WTC11 (cell line): ENCODE measurements at places on chromosomes 1 and 21. TPM values are rescaled to one million over a fixed set of nuclear protein-coding genes. Genes with fewer than 3 reads are reported as not detected.

Gene DIO1
- total RNA-seq, result 0.23 TPM in 1 of 3 replicates, not detected in the others

Gene TNFRSF1B
- total RNA-seq, result 1.6 to 2.7 TPM (median 2.1 TPM) in 3 replicates

Gene CCDC17
- total RNA-seq, result 2.1 to 3.5 TPM (median 2.4 TPM) in 3 replicates

Gene GSTM1
- not detected in 3 replicates for total RNA-seq

Gene CYP4Z1
- not detected in 3 replicates for total RNA-seq

Gene AVPR1B
- total RNA-seq, result 0.30 to 0.68 TPM (median 0.46 TPM) in 3 replicates

Gene S100A1
- total RNA-seq, result 1.3 to 2.0 TPM (median 1.7 TPM) in 3 replicates

Gene GRHL3
- 1.5 to 3.0 TPM (median 2.5 TPM) in 3 replicates for total RNA-seq

Gene TAF12
- total RNA-seq, result 18.6 to 23.3 TPM (median 22.1 TPM) in 3 replicates

DNA sequence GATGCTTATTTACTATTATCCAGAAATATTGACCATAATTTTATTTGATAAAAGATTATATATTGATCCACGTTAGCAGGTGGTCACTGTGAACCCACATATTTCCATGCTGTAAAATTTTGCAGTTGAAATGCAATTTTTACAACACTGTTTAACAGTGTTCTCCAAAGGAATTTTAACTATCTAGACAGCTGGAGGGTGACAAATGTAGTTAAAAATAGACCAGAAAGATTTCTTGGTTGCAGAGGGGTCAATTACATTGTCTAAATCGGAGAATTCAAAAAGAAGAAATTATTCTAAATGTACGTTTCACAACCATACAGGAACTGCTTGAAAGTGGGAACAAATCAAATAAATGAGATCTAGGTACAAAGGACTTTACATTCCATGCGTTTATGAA lies 625.2 kb upstream of the NCAM2 start:
- peaks cover 4% of the 10 kb centered on the region for H3K4me1 ChIP-seq
- H3K4me3 ChIP-seq, result no peak overlapping the region
- no peaks in the 10 kb centered on the region for H3K27me3 ChIP-seq
- H3K36me3 ChIP-seq, result no peaks in the 10 kb centered on the region
- H3K27ac ChIP-seq, result no peak overlapping the region
- DNase-seq, result no peak

- no peaks in the 10 kb centered on the region for H3K4me1 ChIP-seq
- no peak for DNase-seq
- H3K36me3 ChIP-seq, result no peaks in the 10 kb centered on the region
- no peak overlapping the region for H3K27ac ChIP-seq
- no peaks in the 10 kb centered on the region for H3K27me3 ChIP-seq
- no peak overlapping the region for H3K4me3 ChIP-seq
These were observed 435.9 kb upstream of the PRMT6 start for GRCh38 chr1:106620521-106620954.

DNA sequence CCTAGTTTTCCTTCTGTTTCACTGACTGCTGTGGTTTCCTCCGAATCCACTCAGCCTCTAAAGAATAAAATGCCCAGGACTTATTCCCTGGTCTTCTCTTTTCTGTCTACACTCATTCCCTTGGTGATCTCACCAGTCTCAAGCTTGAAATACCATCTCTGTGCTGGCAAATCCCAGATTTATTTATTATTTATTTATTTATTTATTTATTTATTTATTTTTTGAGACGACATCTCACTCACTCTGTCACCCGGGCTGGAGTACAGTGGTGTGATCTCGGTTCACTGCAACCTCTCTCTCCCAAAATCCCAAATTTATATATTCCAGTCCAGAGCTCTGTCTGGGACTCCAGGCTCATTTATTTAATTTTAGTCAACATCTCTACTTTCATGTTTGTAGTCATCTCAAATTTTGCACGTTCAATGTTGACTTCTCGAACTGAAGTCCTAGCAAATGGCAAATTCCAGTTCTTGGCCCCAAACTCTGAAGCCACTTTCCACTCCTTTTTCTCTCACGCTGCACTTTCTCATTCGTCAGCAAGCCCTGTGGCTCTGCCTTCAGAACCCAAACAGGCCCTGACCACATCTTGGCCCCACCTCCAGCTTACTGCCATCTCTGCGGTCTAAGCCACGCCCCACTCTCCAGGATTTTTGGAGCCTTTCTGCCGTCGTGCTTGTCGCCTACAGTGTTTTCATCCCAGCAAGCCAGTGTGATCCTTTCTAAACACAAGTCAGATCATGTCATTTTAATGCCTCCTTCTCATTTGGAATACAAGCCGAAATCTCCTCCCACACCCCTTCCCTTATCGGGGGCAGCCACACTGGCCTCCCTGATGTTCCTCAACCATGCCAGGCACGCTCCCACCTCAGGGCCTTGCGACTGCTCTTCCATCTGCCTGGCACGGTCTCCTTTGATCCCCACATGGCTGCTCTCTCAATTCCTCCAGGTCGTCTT lies 14.2 kb upstream of the TENT5B start:
- peak overlapping the region; percentile 87 for H3K27ac ChIP-seq
- peak; percentile 84 for DNase-seq
- H3K27me3 ChIP-seq, result peaks cover 3% of the 10 kb centered on the region; the same call in 1 of the 2 replicates
- H3K4me1 ChIP-seq, result peaks cover 21% of the 10 kb centered on the region
- peak overlapping the region; percentile 2; the same call in 1 of the 2 replicates for H3K4me3 ChIP-seq

DNA sequence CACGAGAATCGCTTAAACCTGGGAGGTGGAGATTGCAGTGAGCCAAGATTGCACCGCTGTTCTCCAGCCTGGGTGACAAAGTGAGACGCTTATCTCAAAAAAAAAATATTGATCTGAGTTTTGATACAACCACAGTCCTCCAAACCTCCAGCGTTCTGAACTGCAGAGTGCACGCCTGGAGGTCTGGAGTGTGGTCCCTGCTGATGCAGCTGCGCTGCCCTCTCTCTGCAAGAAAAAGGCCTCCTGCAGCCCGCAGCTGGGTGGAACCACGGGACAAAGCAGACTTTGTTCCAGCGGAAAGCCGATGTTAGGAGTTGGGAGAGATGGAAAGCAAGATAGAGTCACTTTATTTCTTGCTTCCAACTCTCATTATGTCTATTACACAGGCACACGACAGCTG lies 144.9 kb upstream of the SOD1 start:
- no peaks in the 10 kb centered on the region for H3K27me3 ChIP-seq
- peaks cover 30% of the 10 kb centered on the region for H3K4me1 ChIP-seq
- DNase-seq, result peak; percentile 50
- peak overlapping the region; percentile 29; the same call in 1 of the 2 replicates for H3K4me3 ChIP-seq
- H3K27ac ChIP-seq, result 0 out of 2 replicates have a peak overlapping the region, but pooled peaks have one; percentile 27
- no peaks in the 10 kb centered on the region for H3K36me3 ChIP-seq

GRCh38 chr1:20153000-20153418 lies 13.9 kb downstream of the PLA2G2F start:
- H3K4me1 ChIP-seq, result peaks cover 27% of the 10 kb centered on the region
- H3K36me3 ChIP-seq, result no peaks in the 10 kb centered on the region
- H3K27me3 ChIP-seq, result no peaks in the 10 kb centered on the region; the same call in 1 of the 2 replicates
- peak overlapping the region; percentile 80 for H3K27ac ChIP-seq
- peak; percentile 44 for DNase-seq
- H3K4me3 ChIP-seq, result no peak overlapping the region

- H3K4me1 ChIP-seq, result peaks cover 91% of the 10 kb centered on the region
- H3K4me3 ChIP-seq, result peak overlapping the region; percentile 85
- H3K27ac ChIP-seq, result peak overlapping the region; percentile 94
These were observed 6.5 kb downstream of the IRF2BP2 start for GRCh38 chr1:234603221-234604204.

DNA sequence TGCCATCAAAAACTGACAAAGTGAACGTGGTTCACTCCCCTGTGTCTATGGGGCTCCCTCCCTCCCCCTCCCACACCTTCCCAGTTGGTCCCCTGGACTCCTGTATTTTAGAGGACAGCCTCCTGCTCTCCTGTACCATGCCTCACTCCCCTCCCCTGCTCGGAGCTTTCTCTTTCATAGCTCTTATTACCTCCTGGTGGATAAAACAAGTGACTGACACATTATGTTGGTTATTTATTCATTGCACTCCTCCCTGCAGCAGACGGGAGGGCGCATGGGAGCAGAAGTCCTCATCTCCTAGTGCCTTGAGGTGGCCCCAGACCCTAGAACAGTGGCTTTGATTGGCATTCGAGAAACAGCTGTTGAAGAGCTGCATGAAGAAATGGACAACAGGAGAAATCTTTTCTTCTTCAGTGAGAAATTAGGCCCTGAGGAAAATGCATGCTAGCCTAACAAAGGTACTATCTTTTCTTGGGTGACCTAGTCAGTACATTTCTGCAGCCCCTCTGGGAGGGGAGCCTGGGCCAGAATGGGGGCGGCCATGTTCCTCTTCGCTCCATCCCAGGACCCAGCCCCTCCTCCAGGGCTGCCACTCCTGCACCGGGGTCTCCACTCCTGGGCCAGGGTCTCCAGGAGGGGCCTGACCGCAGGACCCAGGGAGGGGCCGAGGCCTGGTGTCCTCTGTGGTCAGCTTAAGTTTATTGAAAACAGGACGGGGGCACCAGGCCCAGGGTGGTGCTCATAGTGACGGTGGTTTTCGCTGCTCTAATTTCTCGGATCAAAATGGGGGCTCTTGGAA lies 1.2 kb upstream of the TFF1 start:
- no peak overlapping the region for H3K4me3 ChIP-seq
- DNase-seq, result no peak
- no peaks in the 10 kb centered on the region for H3K27me3 ChIP-seq
- no peaks in the 10 kb centered on the region for H3K36me3 ChIP-seq
- no peak overlapping the region; the same call in 1 of the 2 replicates for H3K27ac ChIP-seq

GRCh38 chr1:172391976-172392375 lies 28.5 kb upstream of the C1orf105 start:
- H3K27ac ChIP-seq, result no peak overlapping the region
- peaks cover 3% of the 10 kb centered on the region; the same call in 1 of the 2 replicates for H3K27me3 ChIP-seq
- H3K4me3 ChIP-seq, result no peak overlapping the region
- no peak for DNase-seq

DNA sequence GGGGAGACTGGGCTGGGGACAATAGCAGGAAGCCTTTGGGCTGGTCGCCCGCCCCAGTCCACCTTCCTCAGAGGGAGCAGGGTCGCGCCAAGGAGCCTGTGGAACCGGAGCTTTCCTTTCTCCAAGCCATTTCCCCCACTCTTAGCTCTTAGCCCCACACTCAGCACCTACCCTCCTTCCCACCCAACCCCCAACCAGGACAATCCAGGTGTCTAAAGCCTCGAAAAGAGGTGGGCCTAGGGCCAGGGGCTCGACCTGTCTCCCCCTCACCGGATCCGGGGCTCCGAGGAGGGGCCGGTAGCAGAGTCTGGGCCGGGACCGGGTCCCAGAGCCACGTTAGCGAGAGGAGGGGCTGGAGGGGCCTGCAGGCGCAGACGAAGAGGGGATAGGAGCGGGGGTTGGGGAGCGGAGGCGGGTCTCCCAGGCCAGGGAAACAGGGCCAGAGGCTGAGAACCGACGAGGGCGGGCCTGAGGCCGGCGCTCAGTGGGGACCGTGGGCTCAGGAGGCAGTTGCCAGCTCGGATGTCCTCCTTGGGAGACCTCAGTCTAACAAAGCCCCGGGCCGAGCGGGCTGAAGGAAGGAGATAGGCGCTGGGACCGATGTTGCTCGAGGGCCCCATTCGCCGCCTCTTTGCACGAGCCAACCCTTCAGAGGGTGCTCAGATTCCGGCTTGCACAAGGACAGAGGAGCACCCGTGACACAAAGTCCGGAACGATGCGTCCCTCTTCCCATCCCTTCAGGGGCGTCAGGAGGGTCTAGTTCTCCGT lies 943 bp downstream of the SEMA6C start:
- no peaks in the 10 kb centered on the region for H3K36me3 ChIP-seq
- peak overlapping the region; percentile 93 for H3K4me3 ChIP-seq

DNA sequence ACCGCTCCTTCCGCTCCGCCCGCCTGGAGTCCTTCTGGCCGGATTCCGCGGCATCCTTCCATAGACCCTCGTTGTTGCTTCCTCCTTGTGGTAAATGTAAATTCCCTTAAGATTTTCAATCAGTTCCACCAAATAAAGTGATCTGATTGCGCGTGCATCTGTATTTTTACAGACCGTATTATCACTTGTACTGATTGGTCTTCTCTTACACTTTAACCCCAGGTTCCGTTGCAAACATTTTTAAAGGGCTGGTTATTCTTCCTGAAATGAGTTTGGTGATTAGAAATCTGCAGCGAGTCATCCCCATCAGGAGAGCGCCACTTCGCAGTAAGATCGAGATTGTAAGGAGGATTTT lies 483 bp downstream of the YBEY start:
- peak overlapping the region; percentile 88 for H3K4me3 ChIP-seq
- H3K36me3 ChIP-seq, result peaks cover 24% of the 10 kb centered on the region
- no peak for DNase-seq
- H3K4me1 ChIP-seq, result peaks cover 51% of the 10 kb centered on the region

DNA sequence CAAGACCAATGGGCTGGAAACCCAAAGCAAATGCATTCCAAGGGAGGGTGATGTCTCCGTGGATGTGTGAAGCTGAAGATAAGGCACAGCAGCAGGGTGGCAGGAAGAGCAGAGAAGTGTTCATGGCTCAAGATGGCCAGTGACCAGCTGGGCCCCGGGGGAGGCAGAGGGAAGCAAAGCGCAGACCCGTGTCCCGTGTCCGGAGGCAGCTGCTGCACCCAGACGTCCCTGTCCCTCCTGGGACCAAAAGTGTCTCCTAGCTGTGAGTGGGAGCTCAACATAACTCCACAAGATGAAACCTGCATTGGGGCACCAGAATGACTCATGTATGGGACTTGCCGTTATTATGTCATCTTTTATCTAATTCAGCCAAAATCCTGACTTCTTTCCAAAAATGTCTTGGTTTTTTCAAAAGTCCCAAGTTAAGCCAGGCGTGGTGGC lies 118.2 kb downstream of the RIPK4 start:
- no peaks in the 10 kb centered on the region for H3K4me1 ChIP-seq
- H3K4me3 ChIP-seq, result no peak overlapping the region
- no peak for DNase-seq
- H3K27ac ChIP-seq, result no peak overlapping the region
- H3K36me3 ChIP-seq, result no peaks in the 10 kb centered on the region

GRCh38 chr1:24894002-24894401 lies 36.1 kb downstream of the RUNX3 start:
- no peak for DNase-seq
- no peak overlapping the region for H3K27ac ChIP-seq
- no peaks in the 10 kb centered on the region for H3K4me1 ChIP-seq

- no peak for DNase-seq
- H3K36me3 ChIP-seq, result peaks cover 25% of the 10 kb centered on the region
- no peak overlapping the region for H3K27ac ChIP-seq
These were observed 9.4 kb upstream of the SAMD13 start for GRCh38 chr1:84291882-84292655.

DNA sequence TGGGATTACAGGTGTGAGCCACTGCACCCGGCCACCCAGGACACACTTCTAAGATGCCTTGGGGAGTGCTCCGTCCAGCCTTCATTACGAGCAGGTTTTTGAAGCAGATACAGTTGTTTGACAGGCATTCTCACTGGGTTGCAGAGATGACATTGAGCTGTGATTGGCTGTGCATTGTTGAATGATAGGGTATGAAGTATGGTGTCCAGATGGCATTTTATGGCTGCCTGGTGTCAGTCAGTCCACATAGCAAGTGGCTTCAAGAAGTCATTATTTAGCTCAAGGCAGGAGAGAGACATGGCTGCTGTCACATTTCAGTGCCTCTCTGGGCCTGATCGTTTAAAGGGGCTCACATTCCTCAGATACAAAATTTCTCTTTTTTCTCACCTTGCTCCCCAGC lies 14.8 kb upstream of the PADI2 start:
- H3K27ac ChIP-seq, result no peak overlapping the region
- H3K4me3 ChIP-seq, result no peak overlapping the region
- no peak for DNase-seq
- H3K27me3 ChIP-seq, result peaks cover 7% of the 10 kb centered on the region

GRCh38 chr1:10980094-10980577 lies 32.3 kb upstream of the TARDBP start:
- no peaks in the 10 kb centered on the region; the same call in 1 of the 2 replicates for H3K27me3 ChIP-seq
- H3K4me1 ChIP-seq, result peaks cover 51% of the 10 kb centered on the region
- H3K36me3 ChIP-seq, result no peaks in the 10 kb centered on the region
- peak overlapping the region; percentile 84 for H3K27ac ChIP-seq
- H3K4me3 ChIP-seq, result peak overlapping the region; percentile 58
- DNase-seq, result peak; percentile 95

- H3K4me1 ChIP-seq, result no peaks in the 10 kb centered on the region
- DNase-seq, result no peak
- no peak overlapping the region for H3K27ac ChIP-seq
- H3K4me3 ChIP-seq, result no peak overlapping the region
- H3K36me3 ChIP-seq, result 0 out of 2 replicates have a peak, but pooled peaks cover 4% of the 10 kb centered on the region
These were observed 87.5 kb upstream of the RGS1 start for GRCh38 chr1:192488058-192488457.
